Naive thymus-derived CD8-positive, alpha-beta T cell (primary cell): ENCODE measurements at places on chromosomes 3 and 15. TPM values are rescaled to one million over a fixed set of nuclear protein-coding genes. Genes with fewer than 3 reads are reported as not detected.

The EPHB1 gene
- total RNA-seq, result not detected

The GRK7 gene
- 0.42 TPM for total RNA-seq

DNA sequence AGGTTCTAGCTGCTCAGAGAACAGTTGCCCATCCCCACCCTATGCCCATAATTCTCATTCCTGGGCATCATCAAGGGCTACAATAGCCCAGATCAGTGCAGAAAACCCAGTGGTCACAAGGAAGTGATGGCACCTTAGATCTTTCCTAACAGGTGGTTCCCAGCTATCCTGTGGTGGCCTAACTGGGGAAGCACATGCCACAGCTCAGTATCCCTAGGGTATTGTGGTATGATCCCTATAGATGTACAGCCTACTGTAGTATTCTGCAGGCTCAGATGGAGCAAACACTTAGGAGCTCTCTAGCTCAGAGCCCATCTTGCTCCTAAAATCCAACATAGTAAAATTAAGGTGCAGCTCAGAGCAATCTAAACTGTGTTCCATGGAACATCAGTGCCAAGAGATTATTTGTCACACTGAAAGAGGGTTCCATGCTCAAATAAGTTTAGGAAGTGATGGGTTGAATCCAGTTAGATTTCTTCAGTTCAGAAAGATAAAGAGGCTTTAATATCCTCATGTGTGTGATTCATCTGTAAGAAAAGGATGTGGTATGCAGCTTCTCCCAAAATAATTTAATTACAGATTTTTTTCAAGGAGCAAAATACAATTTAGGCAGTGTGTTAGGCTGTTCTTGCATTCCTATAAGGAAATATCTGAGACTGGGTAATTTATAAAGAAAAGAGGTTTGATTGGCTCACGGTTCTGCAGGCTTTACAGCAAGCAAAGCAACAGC, 4.4 kb downstream of the A4GNT start:
- DNase-seq, result no peak

GRCh38 chr3:13135251-13135810, 62.1 kb upstream of the IQSEC1 start:
- peak; percentile 51 for DNase-seq

DNA sequence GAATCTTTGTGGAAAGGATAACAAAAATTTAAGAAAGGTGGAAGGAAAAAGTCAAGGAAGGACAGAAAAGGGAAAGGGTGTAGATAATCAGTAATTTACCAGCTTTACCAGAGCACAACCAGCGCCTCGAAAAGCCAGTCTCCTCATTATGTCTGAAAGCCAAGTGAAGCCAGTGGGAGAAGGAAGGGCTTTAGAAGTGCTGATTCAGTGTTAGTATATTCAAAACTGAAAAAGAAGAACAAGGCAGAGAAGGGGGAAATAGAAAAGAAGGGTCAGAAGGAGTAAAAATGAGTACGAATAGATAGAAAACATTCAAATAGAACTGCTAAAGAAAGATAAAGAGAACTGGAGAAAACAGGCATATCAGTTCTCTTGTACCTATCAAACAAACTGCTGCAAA, 4.1 kb downstream of the PBRM1 start:
- no peak for DNase-seq

GRCh38 chr3:49639551-49639950, 34.6 kb upstream of the APEH start:
- DNase-seq, result no peak

GRCh38 chr15:25504307-25504706, 65.5 kb upstream of the UBE3A start:
- no peak for DNase-seq

The RHOV gene
- not detected for total RNA-seq

- no peak for DNase-seq
These were observed 20.9 kb downstream of the IL12A start for GRCh38 chr3:160009525-160009924.

The MOBP gene
- not detected for total RNA-seq

The CACNA1D gene
- not detected for total RNA-seq

- DNase-seq, result no peak
These were observed at the start of gene PLOD2 for GRCh38 chr3:146160964-146161662. Gene PLOD2 (minus strand): TSS chr3:146161184. CDS start chr3:146160989, 195 bp downstream.

- DNase-seq, result no peak
These were observed 906.0 kb upstream of the ALCAM start for GRCh38 chr3:104460477-104461406.

- DNase-seq, result no peak
These were observed 80.7 kb downstream of the DIPK2A start for GRCh38 chr3:144052275-144052674.

The TERC gene
- 17.5 TPM for total RNA-seq

- DNase-seq, result no peak
These were observed 889 bp upstream of the LRRIQ4 start for GRCh38 chr3:169811631-169812331.

- DNase-seq, result no peak
These were observed 170.0 kb downstream of the SEMA6D start for GRCh38 chr15:47887241-47887800.

DNA sequence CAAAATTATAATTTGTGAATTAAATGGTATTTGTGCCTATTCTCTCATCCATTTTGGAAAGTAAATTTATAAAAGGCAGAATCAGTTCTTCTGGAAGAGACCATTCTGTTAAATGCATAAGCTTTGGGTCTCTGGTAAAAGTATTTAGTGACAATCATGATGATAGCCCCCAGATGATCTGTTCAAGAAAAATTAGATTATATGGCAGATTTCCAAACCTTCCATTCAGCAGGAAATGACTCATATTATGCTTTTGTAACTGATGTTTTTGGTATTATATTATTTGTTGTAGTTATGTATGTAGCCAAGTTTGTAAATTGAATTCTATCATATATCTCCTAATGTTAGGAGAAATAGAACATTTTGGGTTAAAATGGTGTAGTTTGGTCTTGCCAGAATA, 340.8 kb upstream of the DPH6 start:
- DNase-seq, result no peak

DNA sequence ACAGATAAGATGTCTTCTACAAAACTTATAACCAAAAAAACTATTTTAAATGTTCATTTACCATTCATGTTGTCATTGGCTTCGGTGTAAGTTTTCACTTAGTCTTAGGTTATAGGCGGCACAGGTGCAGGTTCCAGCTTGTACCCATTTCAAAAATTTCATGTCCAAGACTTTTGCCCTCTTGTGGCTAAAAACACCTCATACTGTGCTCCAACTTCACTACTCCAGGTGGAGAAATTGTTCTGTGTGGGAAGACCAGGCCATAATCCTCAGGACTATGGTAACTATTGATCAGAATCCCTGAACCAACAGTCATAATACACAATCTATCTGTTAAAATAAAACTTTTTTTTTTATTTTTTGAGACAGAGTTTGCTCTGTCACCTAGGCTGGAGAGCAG, 95.2 kb upstream of the ATP11B start:
- DNase-seq, result no peak

DNA sequence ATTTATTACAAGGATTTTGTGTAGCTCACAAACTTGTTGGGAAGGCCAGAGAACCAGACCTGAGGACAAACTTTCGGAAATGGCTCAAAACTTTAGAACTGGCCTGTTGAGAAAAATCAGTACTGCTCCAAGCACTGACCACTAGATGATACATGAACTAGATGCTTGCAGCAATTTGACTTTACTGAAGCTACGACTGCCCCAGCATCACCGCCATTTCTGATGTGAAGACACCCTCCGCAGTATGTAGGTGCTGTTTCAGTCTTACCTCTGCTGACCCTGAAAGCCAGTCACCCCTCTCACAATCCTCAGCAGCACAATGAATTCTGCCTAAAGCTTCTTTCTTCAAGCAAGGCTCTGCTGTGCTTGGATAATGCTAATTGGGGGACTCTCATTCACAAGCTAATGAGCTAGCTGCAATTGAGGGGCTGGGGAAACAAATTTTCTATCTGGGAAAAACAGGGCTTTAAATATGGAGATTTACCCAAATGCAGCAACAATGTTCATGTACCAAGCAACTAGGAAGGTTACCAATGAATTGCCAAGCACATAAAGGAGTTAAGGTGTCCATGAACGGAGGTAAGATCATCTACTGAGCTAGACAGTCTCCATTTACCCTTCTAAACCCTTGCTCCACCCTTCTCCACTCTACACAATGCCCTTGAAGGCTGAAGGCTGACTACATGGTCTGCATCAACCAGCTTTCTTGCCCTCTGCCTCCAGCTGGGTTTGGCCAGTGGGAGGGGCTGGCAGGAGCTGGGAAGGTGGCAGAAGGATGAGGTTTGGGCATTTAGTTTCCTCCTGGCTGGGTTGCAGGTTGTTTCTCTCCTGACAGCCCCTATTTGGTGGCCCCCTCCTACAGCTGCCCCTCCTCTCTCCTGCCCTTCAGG, 53.2 kb upstream of the FSTL1 start:
- DNase-seq, result no peak

The TOP2B gene
- total RNA-seq, result 199 TPM

The SLC9C1 gene
- not detected for total RNA-seq

The SLC51A gene
- not detected for total RNA-seq

- DNase-seq, result no peak
These were observed 82.6 kb upstream of the POU1F1 start for GRCh38 chr3:87359025-87359424.

The DUOX2 gene
- total RNA-seq, result not detected

DNA sequence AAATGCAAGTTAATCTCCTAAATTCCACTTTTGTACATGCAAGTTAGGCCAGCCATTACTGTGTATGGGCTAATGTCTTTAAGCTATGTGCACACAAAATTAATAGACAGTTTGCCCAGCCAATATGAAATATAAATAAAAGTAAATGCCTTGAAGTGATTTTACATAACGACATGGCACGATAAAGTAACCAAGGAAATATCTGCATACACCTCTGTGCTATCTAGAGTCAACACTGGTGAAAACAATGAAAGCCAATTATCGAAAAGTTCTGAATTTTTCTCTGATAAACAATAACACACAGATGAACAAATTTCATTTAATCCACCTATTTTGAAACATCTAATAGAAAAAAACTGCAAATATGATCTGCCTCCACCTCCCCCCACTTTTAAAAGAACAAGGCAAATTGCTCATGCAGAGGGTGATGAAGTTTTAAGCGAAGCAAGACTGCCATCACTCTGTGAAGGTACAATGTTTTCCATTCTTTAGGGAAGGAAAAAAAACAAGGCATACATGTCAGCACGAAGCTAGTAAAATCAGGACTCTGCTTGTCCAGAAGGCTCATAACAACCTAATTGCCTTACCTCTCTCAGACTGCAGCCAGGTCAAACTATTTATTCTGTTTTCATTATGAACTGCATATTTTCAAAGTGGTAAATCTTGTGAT, 317.7 kb downstream of the MECOM start:
- DNase-seq, result no peak

DNA sequence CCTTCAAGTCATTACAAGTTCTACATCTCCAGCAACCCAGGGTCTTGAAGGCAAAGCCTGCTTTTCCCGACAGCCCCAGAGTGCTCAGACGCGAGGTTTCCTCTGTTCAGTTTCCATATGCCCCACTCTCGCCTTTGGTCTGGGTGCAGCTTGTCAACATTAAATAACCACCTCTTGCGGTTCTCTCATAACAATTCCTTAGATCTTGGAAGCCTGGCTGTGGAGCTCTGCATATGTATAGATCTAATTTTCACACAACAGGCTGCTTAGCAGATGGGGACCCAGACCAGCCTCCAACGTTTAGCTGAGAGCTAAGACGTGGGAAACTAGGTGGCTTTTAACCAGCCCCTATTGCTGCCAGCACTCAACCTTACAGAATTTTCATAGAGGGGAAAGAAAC, 295.5 kb downstream of the RPLP1 start:
- no peak for DNase-seq

The NIT2 gene
- total RNA-seq, result 28.6 TPM

The CSPG5 gene
- total RNA-seq, result 0.33 TPM

GRCh38 chr3:99532246-99532645, 106.1 kb upstream of the COL8A1 start:
- DNase-seq, result no peak

The MED12L gene
- total RNA-seq, result 0.29 TPM

The GPR62 gene
- not detected for total RNA-seq

- no peak for DNase-seq
These were observed 17.8 kb upstream of the ERICH6 start for GRCh38 chr3:150721285-150722130.

GRCh38 chr3:121574449-121574848, 6.7 kb downstream of the ARGFX start:
- no peak for DNase-seq

The IGSF11 gene
- total RNA-seq, result 0.78 TPM

GRCh38 chr15:99059010-99059981, 45.6 kb upstream of the SYNM start:
- peak; percentile 37 for DNase-seq

DNA sequence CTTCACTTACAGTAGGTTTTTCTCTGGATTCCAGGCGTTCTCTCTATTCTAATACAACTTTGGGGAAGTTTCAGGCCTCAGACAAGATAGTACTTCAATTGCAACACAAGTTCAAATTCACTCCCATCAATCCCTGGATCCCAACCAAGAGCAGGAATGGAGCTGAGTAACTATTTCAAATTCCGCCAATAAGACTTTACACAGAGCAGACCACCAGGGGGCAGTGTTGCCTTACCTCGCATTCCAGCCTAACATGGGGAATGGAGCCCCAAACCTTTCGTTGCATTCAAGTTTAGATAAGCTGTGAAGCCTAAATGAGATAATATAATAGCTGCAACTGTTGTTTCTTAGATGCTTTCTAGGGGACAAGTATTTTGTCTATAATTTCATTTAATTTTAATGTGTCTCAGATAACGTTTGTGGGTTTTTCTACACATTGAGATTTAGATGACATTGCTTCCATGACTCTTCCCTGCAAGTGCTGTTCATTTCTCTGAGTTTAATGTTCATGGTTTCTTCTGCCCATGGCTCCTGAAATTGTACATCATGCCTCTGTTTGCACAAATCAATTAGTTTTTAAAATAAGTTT, 186.7 kb downstream of the NSUN3 start:
- peak; percentile 48 for DNase-seq

GRCh38 chr3:12998648-12999047, 74.6 kb downstream of the IQSEC1 start:
- no peak for DNase-seq

DNA sequence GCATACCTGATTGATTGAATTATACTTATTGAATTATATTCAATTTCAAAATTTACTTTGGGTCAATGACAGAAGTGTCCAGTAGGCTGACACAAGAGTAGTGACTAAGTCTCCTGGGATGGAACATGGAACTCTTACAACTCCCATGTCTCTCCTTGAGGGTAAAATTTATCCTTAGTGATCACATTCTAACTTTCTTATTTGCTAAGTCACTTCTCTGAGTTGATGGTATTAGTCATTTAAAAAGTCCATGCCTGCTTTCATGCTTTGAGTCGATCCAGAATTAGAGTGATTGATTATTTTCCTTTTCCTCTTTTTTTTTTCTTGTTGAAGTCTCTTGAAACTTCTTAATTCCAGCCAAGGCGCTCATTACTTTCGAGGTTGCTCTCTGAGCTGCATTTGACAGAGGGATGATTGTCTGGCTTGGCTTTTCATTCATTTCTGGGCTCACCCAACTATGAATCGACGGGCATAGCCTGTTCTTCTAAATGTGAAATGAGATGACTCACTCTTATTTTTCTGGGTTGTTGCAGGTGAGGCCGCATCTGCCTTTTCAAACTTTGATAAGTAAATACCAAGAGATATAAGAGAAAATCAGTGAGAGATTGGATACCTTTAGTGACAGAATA, 34.9 kb downstream of the LRRC3B start:
- no peak for DNase-seq
